ENCODE measurements at places on chromosomes 12 and 14.

- DNase-seq, result no peak
These were observed 49.8 kb upstream of the SLC24A4 start for GRCh38 chr14:92273166-92273565.

DNA sequence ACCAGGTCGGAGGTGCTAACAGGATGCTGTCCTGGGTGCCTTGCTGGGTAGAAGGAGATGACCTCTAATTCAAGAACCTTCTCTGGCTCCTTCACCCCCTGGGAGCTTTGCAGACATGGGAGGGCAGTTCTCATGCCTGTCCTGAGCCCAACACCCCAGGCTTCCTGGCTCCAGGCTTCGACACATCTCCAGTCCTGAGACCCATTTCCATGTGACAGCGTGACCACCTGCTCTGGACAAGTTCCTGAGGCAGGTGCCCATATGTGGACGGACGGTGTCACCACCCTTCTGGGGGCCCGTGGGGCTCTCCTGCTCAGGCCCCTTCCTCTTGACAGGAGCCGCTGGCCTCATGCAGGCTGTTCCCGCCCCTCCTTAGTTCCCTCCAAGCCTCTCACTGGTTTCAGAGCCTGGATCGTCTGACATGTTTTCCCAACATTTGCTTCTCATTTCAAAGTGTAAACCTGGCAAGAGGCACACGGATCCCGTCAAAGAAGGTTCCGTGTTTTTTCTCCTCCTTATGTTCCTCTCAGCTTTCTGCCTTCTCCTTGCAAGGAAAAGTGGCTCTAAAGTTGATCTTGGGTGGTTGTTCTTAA, 291.9 kb upstream of the RTL1 start:
- no peak for DNase-seq

- DNase-seq, result no peak
These were observed 46.8 kb downstream of the TMEM30B start for GRCh38 chr14:61234215-61234916.

DNA sequence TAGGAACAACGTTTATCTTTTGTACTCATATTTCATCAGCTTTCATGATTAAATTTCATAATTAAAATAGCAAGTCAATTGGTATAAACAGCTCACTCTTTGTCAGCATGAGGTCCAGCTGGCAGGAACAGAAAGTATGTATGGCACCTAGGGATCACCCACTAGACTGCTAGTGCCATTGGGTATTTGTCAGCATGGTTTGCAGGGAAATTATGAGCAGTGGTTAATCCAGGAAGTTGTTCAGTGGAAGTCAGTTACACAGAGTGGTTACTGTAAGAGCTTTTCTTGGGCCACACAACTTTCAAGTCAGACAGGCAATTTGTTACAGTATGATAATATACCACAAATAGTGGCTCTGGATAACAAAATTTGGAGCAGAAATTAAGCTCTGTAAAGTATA, 340.3 kb upstream of the RGS6 start:
- DNase-seq, result peak; percentile 73

GRCh38 chr12:77782034-77782433, 48.7 kb upstream of the NAV3 start:
- no peak for DNase-seq

- DNase-seq, result no peak
These were observed 13.5 kb upstream of the KRT82 start for GRCh38 chr12:52419656-52420055.

Measured in astrocyte of the hippocampus (primary cell).